ENCODE measurements at places on chromosomes 11 and 22.

- peak; percentile 3 for DNase-seq
These were observed 657.8 kb upstream of the B3GAT1 start for GRCh38 chr11:135069890-135070289.

GRCh38 chr22:48277868-48278581, 1515.6 kb downstream of the TBC1D22A start:
- DNase-seq: no peak

DNA sequence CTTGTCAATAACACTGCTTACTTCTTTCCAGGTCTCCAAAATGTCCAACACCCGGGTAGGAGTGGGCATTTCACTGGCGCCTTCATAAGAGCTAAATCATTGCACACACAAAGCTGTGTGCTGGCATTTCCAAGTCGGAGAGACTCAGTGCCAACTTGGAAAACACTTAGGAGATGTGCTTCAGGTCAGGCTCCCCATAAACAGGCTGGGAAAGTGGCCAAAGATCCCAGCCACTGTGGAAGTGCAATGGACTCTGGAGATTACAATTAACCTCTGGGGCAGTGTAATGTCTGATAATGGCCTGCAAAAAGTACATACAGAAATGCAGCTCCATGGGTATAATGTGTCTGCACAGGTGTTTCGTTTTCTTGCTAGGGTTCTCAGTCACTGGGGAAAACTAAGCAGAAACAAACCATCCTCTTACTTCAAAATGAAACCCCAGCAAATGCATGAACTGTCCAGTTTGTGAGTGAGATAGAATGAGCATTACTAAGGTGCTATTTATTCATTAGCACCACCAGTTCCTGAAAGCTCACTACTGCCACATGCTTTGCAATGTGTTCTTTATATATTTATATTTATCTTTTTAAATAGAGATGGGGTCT, 79.0 kb downstream of the ABTB2 start:
- no peak for DNase-seq

DNA sequence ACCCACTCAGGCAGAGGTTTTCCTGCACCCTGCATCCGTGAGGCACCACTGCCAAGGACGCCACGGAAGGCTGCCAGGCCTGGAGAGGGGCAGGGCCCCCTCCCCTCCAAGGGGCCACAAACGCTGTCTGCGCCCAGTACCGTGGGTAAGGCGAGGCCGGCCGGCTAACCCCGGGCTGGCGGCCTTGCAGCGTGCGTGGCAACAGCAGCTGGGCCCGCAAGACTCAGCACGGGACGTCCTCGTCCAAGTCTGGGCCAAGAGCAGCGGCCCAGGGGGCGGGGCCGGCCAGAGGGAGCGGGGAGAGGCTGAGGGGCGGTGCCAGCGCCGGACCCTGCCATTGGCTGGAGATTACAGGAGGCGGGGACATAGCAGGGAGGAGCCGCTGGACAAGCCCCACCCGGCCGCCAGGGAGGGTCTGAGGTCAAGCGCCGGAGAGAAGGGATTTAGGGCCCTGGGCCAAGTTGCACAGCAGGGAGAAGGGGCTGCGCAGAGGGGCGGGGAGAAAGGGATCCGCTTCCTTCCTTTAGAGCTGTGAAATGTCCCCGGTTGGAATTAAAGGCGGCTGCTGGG, 16.0 kb downstream of the SLC43A1 start:
- DNase-seq: peak; percentile 68

DNA sequence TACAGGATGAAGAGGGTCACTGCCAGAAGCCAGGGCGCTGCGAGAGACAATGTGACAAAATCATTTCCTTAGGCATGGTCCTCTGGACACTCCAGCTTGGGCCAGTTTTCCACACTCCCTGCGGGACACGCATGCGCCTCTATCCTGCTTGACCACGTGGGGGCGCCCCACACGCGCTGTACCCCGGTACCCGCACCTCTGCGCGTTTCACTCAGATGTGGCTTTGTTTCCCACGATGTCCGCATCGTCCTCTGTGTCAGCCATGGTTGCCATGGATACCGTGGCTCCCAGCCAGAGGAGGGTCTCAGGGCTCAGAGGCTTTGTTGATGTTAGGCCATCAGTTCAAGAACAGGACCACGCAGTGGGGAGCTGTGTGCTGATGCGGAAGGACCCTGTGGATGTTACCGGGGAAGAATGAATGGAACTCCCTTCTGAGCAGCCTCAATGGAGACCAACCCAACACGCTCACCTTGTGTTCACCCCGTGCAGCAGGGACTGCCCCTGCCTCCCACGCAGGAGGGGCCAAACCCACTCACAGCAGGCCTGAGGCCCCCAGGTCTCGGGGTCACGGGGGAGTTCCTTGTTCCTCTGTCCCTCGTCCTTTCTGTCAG, 101.1 kb upstream of the SLC22A12 start:
- DNase-seq: peak; percentile 27

- no peak for DNase-seq
These were observed 11.4 kb downstream of the TUBA8 start for GRCh38 chr22:18121954-18122554.

GRCh38 chr22:30201945-30202344, 44.6 kb downstream of the LIF start:
- peak; percentile 65 for DNase-seq

DNA sequence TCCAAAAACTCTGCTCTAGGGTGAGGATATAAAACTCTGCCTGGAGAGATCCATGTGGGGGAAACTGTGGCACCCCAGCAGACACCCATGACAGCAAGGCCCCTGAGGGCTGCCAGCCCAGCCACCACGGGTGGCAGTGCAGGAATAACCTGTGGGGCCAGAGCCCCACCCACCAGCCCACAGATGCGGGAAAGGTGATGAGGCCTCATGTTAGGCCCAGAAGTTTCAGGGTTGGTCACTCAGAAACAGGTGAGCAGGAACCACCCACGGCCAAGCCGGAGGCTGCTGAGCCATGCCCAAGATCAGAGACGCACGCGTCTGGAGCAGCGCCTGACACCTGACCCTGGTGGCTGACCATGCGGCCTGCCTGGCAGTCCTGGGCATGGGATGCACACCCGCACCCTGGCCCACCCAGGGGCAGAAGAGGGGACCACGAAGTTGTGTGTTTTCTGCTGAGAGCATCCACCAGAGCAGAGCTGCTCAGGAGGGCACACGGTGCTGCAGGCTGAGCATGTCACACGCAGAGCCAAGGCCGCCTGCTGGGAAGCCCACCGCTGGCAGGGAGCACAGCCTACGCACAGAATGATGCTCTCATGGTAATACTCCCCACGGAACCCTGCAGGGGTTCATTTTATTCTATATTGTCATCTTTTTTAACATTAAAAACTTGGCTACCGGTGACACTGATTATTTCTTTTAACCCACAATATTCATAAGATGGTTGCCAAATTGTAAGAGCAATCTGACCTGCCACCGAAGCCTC, 41.2 kb downstream of the DUSP8 start:
- no peak for DNase-seq

DNA sequence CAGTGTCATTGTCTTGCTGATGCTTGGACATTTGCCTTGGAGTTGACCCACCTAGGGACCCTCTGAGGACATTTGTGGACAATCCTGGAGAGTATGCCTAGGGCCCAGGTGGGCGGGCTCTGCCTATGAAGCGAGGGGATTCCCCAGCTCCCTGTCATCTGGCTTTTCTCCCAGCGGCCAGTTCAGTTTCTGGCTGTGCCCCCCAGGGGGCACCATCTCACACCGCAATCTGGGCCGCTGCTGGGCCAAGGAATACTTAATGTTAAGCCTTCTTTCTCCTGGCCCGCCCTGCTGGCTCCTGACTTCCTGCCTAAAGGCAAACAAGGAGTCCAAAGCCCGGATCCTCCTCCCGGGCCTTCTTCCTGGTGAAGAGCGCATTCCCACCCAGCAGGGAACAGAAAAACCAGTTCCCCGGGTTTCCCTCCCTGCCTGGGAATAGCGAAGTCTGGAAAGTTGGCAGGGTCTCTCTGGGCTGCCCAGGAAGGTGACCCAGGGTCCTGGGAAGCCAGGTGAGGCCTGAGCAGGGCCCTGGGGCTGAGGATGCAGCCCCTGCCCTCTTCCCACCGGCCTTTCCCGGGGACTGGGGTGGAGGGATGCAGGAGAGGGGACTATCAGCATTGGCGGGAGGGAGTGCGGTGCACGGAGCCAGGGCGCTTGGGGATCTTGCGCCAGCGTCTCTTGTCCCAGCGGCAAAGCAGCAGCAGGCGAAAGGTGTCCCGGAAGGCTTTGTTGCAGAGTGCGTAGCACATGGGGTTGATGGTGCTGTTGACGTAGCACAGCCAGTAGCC, 11.9 kb downstream of the CHRM1 start:
- DNase-seq: peak; percentile 53

- no peak for DNase-seq
These were observed 743.4 kb upstream of the CNTN5 start for GRCh38 chr11:98277251-98277912.

GRCh38 chr11:84890676-84891075, 736.5 kb downstream of the DLG2 start:
- no peak for DNase-seq

DNA sequence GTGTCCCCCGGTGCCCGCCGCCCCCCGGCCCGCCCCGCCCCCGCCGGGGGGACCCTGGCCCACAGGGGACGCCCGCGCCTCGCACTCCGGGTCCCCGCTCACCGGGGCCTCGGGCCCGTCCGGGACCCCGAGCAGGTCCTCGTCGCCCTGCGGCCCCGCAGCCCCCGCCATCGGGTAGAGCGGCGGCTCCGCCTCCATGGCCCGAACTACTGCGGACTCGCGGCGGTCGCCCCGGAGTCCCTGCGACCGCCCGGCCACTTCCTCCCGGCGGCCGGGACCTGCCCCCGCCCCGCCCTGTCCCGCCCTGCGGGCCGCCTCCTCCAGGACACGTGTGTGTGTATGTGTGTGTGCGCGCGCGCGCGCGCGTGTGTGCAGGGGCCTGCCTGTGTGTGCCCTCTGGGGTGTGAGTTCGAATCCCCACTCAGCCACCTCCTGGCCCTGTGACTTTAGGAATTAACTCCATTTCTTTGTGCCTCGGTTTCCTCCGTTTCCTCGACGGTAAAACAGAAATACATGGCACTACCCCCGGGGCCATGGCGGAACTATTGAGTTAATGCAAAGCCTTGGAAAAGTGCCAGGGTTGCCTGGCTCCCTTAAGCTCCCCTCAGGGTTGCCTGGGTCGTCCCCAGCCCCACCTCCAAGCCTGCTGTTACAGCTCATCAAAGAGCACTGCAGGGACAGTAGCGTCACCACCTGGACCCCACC, at the start of gene UNC93B1:
TSS of gene UNC93B1 (minus strand) at position 252 of the 705 bp plus-strand sequence. CDS start at position 198, 54 bp downstream.
- DNase-seq: peak; percentile 78

DNA sequence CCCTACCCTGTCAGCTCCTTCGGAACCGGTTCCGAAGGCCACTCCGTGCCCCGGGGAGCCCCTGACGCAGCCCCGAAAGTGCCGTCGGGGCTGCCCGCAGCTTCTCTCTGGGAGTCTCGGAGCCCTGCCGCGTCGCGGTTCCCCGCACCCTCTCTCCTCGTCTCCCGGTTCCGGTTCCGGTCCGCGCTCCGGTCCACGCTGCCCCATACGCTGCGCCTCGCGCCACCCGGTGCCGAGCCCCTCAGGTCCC, 618 bp downstream of the MTA2 start:
- no peak for DNase-seq

DNA sequence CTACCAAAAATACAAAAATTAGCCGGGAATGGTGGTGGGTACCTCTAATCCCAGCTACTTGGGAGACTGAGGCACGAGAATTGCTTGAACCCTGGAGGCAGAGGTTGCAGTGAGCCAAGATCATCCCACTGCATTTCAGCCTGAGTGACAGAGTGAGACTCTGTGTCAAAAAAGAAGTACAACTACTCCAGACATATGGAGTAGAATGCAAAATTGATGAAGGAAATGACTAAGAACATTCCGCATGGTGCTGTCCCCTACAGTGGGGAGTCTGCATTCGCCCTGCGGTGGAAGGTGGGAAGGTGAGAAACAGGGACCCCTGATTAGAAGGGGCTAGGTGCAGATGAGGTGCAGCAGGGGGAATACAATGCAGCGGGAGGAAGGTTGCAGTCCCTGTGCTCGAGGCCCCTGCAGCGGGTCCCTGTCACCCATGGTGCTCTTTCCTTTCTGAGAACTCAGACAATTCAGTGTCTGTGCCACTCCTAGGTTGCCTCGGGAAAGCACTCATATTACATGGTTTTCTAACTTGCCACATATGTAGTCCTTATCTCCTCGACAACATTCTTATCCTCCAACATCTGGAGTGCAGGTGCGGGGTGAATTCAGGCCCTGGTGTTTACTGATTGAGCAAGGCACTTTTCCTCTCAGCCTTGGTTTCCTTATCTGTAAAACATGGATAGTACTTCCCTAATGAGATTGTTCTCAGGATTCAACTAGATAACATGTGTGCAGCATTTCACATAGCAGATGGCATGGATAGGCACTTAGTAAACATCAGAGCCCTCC, 5.2 kb downstream of the POLD4 start:
- no peak for DNase-seq

DNA sequence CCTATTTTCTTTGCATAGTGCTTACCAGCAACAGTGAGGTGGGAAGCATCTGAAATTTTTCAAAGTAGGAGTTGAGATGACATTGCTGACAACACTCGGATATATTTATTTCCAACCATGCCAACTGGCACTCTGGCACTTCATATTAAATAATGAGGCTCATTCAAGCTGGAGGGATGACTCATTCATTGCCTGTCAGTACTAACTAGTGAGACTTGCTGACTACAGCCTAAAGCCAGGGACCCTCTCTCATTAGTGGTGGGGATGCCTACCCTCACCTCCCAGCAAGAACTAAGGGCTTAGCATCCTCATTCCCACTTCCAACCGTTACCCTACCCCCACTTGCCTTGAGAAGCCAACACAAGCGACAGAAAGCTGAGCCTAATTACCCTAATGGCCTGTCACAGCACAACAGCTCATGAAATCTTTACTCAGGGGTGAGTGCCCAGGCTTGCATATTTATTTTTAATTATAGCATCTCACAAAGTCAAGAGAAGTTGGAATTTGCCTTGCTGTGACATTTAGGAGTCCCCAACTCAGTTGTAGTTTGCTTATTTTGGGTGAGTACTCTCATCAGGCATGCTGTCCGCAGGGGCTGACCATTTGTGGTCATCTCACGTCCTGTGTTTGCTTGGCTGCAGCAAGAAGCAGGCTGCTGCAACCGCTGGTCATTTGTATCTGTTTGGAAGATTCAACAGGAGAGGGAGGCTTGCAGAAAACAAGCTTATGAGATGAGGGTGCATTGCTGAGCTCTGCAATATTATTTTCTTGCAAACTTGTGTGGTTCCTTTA, 181.6 kb upstream of the POU2AF2 start:
- DNase-seq: peak; percentile 44

GRCh38 chr11:116701876-116702275, 70.9 kb downstream of the BUD13 start:
- DNase-seq: no peak

GRCh38 chr22:49545606-49546005, 282.1 kb downstream of the BRD1 start:
- no peak for DNase-seq

DNA sequence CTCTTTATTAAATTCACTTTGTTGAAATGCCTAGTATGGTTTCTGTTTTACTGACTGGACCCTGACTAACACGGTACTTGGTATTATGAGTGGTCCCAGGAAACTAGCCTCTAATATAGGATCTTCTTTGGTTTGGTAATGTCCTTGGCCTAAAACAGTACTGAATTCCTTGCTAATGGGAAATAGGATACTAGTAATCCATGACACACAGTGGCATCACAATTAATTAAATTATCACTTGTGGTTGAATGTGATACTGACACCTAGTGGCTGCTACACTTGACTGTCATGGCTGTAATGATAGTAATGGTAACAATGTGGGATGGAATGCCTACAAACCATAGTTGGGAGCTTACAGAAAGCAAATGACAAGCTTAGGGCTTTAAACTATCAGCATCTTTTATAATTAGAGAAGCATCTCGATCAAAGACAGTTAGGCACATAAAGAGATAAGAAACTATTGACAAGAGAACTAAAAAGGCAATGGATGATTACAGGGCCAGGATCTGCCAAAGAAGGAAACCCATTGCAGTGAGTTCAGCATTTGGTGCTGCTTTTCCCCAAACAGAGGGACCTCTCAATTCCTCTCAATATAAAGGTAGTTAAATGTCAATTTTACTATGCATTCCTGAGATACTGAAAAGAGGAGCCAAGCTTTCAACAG, 8.6 kb downstream of the DNHD1 start:
- DNase-seq: peak; percentile 65
